ENCODE measurements at places on chromosomes 4 and X. TPM values are rescaled to one million over a fixed set of nuclear protein-coding genes. Genes with fewer than 3 reads are reported as not detected.

NXF2B gene
- not detected for total RNA-seq

GRCh38 chr4:102869569-102870197 is 891 bp downstream of the CISD2 start:
- DNase-seq = no peak

- peak; percentile 65 for DNase-seq
Measured at GRCh38 chrX:23888887-23889501, 18.7 kb downstream of the APOO start.

GRCh38 chrX:123745511-123745910 is 12.7 kb upstream of the THOC2 start:
- no peak for DNase-seq

LANCL3 gene
- total RNA-seq = 0.32 TPM

GRCh38 chr4:142095886-142096605 is 459.7 kb downstream of the IL15 start:
- peak; percentile 82 for DNase-seq

DNA sequence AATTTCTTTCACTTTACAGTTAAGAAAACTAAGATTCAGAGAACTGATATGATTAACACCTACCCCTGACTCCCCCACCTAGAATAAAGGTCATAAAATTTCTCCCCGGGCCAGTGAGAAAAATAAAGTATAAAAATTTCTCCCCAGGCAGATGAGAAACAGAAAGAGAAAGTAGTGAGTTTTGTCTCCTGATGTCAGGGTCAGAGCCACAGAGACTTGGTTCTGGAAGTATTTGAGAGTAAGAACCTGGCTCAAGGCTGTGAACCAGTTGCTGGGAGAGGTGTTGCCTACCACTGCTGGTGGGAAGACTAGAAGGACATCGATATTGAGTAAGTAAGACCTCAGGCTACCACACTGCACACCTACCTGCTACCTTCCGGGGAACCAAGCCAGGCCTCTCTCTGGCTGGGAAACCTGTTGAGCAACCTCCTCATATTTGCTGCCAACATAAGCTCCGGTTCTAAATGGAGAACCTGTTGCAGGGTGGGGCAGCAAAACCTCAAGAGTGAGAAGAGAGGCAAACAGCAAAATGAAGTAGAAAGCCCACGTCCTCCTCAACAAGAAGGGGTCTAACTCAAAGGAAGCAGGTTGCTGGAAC is 104.2 kb upstream of the PUDP start:
- DNase-seq = no peak

- DNase-seq = no peak
Measured at GRCh38 chrX:41688835-41689234, at the start of gene GPR34. Gene GPR34 (plus strand): TSS chrX:41688973. CDS start chrX:41695634, 6,661 bp downstream.

TRIM75 gene
- total RNA-seq = 0.32 TPM

CACNA1F gene
- not detected for total RNA-seq

GRCh38 chrX:11352296-11352741 is 59.1 kb downstream of the AMELX start:
- DNase-seq = peak; percentile 11

DNA sequence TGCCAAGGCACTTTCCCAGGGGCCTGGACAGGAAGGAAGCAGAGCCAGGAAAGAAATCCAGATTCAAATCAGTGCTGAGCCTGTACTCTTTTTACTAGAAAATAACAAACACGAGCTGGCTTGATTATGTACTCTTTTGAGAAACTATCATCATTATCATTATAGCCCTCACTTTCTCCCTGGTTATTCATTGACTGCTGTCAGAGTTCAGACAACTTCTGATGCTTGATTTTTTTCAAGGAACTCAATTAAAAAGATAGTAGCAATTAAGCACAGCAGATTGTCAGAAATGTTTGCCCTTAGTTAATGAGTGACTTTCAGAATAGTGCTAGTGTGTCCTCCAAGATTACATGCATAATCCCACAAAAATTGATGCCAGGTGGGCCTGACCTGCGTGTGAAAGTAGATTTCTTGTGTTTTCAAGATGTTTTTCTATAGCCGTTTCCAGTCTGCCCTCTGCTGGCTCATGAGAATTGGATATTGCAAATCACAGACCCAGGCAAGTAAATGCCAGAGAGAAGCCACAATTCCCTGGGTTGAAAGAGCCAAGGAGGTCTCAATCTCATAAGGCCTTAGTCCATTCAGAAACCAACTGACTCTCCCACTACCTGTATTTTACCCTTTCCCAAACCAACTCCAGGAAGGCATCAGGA is 14.3 kb upstream of the PNPLA4 start:
- peak; percentile 7 for DNase-seq

PPEF2 gene
- total RNA-seq = not detected

DNA sequence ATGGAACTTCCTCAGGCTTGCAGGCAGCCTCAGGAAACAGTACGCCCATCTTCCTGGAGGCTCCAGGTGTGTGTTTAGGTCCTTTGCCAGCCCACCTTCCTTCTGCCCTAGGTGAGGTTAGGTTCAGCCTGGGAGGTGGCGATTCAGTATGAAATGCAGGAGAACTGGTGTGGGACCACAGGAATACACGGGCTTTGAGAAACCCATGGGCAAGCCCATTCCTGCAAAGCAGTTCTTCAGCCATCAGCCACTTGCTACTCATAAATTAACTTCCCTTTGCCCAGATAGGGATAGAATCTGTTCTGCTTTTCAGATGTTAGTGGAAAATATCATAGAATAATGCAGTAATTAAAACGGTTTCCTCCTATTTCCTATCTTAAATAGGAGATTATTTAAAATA is 32.2 kb downstream of the TBC1D14 start:
- DNase-seq = no peak

DNA sequence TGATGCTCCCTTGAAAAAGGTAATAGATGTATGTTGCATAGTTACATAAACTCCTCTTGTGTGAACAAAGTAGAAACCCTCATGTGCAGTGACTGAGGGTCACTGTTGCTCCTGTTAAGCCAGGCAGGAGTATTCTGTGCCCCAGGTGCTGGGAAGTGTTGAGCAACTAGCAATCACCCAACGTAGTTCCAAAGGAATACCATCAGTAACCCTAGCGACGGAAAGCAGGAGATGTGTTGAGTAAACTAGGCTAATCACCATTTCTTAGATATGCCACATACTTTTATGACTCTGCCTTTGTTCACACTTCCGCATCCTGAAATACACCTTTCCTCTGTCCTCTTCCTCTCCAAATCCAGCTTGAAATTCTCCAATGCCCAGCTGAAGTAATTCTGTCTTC is 50.9 kb upstream of the TAB3 start:
- no peak for DNase-seq

GRCh38 chrX:15398874-15399273 is 14.7 kb upstream of the VEGFD start:
- DNase-seq = no peak

ATP2B3 gene
- not detected for total RNA-seq

GRCh38 chr4:46329118-46329976 is 60.6 kb downstream of the GABRA2 start:
- peak; percentile 24 for DNase-seq

- DNase-seq = no peak
Measured at GRCh38 chrX:22247169-22247568, 25.5 kb upstream of the CBLL2 start.

MAGEE2 gene
- not detected for total RNA-seq

GRCh38 chrX:8849458-8849857 is 48.3 kb upstream of the FAM9A start:
- DNase-seq = peak; percentile 68

DNA sequence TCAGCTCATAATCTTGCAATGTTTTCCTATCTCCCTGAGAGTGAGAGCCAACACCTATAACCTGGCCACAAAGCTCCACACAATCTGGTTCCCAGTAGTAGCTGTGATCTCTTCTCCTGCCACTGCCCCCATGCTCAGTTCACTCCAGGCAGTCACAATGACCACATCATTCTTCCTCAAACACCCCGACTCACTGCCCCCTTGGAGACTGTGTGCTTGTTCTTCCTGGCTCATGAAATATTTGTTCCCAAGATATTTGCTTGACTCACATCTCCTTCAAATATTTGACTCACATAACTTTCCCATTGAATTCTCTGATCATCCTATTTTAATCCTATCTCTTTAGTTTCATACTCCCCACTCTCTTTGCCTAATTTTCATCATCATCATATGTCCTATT is 173.7 kb downstream of the AREG start:
- DNase-seq = no peak

TMPRSS11A gene
- total RNA-seq = not detected

SPOCK3 gene
- not detected for total RNA-seq

FOXO4 gene
- total RNA-seq = 4.3 TPM

DNA sequence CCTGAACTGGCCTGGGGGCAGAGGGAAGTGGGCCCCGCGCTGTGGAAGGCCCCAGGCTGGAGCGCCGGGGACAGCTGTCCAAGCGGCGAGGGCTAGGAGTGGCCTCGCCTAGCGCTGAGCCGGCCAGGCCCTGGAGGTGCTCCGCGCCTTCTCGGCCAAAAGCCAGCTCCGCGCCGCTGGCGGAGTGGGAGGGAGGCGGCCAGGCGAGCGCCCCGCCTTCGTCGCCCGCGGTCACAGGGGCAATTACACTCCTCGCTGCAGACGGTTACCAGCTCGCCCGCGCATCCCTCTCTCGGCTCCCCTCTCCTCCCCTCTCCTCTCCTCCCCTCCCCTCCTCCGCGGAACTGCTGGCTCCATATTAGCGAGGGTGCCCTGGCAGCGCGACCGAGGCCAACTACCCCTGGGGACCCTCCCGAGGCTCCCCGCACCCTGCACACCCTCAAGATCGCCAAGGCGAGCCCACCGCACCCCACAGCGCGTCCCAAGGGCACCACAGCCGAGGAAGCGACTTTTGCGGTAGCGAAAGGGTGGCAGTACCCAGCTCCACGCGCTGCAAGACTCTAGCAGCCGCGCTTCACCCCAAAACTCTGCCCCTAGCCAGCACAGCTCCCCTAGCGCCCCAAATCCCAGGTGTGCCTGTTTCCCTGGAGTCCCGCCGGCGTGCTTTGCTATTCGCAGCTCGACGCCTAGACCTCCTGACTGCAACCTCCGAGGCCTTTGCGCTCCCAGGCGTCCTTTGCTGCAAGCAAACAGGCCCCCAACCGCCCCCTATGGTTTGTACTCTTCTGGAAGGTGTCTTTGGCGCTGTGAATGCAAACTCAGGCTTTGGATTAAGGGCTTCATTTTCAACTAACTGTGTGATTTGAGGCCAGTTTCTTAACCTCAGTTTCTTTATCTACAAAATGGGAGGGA is 91.4 kb downstream of the BCOR start:
- DNase-seq = peak; percentile 21

GRCh38 chr4:173332963-173333657 is 1.0 kb downstream of the HMGB2 start:
- DNase-seq = peak; percentile 10

- peak; percentile 79 for DNase-seq
Measured at GRCh38 chrX:8084006-8084405, 87.1 kb downstream of the VCX2 start.

NHSL2 gene
- total RNA-seq = 9.7 TPM

RRAGB gene
- total RNA-seq = 23.5 TPM

FREM3 gene
- total RNA-seq = not detected

All from fibroblast of villous mesenchyme (primary cell).